ENCODE measurements at places on chromosomes 13 and 19.

DNA sequence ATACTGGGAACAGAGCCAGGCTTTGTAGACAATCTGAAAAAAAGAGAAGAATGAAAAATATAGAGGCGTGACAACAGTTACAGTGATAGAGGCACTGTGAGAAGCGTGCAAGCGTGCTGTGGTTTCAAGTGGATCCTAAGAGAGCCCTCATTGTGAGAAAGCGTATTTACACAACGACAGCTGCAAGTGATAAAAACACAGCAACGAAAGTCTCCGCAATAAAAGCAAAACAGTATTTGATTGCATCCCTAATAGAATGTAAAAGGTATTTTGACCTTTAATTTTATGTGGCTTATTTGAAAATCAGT lies 642.7 kb upstream of the ARGLU1 start:
- no peak for DNase-seq

DNA sequence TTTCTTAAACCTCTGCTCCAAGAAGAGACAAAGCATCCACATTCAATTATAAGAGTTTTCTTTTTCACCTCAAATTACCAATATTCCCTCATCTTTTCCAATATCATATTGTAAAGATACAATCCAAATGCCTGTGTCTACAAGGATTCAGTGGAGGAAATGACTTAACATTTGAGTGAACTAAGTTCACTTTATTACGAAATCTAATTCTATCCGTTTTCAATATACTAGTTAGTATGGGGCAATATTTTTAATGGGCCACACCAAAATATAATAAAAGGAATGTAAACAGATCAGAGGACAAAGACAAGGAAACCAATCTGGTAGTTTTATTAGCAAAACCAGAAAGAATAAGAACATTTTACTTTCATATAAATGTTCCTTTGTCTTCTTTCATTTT lies 136.0 kb downstream of the DCLK1 start:
- no peak for DNase-seq

GRCh38 chr13:45200701-45201232 lies at the start of gene KCTD4:
TSS of gene KCTD4 (minus strand) at chr13:45201045. CDS start at chr13:45194567, 6,478 bp downstream.
- DNase-seq = no peak

DNA sequence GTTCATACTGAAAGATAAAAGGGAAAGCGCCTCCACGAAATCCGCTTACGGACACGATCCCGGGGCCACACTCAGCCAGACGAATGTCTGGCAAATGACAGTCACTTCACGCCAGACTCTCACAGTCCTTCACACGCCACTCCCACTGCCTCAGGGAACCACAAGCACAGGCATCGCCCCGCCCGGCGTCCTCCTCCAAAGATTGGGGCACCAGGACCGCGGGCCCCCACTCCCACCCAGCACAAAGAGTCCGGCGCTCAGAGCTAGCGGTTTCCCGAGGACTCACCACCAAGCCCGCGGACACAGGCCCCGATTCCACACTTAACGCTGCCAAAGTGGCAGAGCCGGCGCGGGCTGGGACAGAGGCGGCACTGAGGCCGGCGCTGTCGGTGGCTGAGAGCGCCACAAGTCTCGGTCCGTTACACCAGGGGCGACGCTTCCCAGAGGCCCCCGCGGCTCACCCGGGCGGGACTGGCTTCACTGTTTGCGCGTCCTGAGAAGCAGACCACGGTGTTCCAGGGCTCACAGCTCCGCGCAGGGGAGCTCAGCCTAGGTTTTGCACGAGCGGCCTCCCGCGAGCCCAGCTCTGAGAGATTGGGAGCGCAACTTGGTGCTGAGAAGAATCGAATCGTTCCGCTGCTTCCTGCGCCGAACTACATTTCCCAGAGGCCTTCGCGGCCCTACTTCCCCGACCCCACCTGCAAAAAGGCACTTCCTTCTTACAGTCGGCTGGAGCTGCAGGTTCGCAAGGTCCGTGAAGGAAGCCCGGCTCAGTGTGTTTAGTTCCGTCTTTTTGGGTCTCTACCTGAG lies at the start of gene ZNF569:
Gene ZNF569 (minus strand): TSS at position 647 of the 810 bp plus-strand sequence. CDS start 22,523 bp downstream, outside the sequence.
- peak; percentile 88 for DNase-seq

DNA sequence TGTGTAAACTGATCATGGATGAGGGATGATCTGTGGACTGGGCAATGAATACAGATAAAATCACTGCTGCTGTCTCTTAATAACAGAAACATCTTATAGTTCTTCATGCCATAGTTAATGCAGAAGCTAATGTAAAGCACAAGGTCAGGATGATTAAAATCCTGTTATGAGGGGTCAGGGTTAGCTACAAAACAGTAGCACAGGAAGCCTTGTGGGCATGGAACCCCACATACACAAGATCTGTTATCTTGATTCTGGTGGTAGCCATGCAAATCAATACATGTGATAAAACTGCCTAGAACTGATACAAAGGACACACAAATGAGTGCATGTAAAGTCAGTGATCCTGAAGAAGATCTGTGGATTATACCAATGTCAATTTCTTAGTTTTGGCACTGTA lies 96.4 kb downstream of the KLF12 start:
- no peak for DNase-seq

DNA sequence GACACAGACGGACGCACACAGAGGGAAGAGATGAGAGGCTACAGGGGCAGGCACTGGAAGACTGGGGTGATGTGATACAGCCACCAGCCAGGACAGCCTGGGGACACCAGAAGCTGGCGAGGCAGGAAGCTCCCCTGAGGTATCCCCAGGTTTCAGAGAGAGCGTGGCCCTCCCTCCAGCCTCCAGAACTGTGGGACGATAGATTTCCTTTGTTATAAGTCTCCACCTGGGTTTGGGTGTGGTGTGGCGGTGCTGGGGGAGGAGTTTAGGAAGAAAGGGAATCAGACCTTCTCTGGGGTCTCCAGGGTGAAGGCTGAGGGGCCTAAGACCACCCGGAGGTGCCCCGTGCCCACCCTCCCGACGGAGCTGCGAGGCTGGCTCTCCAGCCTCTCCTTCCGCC lies 2.7 kb upstream of the ASPDH start:
- no peak for DNase-seq

DNA sequence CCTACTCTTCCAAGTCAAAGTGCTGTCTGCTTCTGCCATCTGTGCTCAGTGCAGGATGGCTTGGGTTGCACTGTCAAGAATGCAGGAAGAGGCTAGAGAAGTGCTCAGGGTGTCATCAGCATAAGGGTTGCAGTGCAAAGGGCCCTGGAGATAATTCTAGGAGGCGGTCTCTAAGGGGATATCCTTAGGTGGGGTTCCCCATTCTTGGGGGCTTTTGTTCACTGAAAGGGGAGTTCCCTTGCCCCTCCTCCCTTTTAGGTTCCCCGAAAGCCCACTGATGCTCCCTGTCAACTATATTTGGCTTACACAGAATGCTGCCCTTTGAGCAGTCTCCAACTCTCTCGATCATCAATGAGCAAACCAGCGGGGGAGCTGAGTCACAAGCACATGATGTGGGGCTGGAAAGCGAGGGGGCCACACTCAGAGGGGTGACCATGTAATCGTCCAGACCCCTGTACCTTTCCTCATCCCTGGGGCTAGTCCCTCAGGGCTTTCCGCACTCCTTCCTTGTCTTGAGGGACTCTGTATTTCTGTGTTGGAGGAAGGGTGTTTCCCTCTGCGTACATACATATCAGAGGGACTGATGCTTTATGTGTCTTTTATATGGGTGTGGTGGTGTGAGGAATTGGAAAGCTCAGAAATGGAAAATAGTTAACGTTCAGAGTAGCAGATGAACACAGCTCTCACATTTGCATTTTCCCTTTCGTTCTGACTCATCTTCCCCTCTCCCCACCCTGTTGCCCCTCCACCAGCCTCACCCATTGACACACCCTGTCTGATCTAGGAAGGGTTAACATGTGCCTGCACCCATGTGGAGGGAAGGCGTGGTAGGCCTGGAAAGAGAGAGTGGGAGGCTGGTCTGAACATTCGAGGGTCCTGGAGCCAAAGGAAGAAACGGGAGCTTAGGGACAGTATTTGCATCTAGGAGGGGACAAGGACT lies 6.7 kb downstream of the ZBTB32 start:
- peak; percentile 70 for DNase-seq

DNA sequence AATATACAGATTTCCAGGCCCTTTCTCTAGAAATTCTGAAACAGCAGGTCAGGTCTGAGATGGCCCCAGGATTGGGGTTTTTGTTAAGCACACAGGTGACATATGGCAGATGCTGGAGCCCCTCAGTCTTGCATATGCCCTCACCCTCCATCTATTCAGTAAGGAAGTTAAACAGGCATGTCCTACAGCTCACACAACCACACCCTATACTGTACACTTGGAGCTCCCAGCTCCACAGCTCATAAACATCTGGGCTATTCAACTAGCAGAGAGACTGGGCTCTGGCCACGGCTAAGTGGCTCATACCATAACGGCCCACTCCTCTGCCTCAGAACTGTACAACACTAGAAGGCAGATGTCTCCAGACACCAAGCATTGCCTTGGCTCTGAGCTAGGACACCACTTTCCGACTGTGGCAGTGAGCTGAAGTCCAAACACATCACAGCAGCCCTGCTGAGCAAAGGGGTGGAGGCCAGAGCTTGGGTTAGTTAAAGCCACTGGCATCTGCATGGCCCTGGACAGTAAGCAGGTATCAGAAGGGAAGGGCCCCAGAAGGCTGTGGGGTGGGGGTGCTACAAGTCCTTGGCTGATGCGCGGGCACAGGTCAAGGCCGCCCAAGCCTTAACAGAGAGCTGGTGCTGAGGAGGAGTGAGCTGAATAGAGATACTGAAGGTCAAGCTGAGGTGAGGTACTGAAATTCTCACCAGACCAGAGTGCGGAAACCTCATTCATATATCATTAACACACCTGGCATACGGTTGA lies 79.1 kb downstream of the ABCC4 start:
- DNase-seq = no peak

DNA sequence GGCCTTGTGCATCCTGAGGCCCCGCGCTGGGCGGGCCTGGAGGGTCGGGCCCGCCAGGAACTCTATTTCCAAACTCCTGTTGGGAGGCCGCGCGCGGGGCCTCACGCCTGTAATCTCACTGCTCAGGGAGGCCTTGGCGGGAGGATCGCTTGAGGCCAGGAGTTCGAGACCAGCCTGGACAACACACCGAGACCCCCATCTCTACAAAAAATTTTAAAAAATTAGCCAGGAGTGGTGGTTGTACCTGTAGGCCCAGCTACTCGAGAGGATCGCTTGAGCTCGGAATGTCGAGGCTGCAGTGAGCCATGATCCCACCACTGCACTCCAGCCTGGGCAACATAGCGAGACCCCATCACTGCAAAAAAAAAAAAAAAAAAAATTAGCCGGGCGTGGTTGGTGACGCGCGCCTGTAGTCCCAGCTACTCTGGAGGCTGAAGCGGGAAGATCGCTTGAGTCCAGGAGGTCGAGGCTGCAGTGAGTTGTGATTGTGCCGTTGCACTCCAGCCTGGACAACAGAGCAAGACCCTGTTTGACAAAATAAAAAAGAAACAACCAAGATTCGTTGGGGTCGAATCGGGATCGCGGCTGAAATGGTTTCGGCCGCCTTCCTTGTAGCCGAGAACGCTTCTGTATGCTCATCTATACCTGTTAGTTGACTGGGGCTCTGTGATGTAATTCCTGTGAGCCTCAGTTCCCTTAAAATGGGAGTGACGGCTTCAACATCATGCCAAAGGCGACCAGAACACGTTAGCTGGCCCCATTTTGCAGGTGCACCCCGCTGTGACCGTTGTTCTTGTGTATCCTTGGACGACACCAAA lies 636 bp downstream of the SF3A2 start:
- no peak for DNase-seq

DNA sequence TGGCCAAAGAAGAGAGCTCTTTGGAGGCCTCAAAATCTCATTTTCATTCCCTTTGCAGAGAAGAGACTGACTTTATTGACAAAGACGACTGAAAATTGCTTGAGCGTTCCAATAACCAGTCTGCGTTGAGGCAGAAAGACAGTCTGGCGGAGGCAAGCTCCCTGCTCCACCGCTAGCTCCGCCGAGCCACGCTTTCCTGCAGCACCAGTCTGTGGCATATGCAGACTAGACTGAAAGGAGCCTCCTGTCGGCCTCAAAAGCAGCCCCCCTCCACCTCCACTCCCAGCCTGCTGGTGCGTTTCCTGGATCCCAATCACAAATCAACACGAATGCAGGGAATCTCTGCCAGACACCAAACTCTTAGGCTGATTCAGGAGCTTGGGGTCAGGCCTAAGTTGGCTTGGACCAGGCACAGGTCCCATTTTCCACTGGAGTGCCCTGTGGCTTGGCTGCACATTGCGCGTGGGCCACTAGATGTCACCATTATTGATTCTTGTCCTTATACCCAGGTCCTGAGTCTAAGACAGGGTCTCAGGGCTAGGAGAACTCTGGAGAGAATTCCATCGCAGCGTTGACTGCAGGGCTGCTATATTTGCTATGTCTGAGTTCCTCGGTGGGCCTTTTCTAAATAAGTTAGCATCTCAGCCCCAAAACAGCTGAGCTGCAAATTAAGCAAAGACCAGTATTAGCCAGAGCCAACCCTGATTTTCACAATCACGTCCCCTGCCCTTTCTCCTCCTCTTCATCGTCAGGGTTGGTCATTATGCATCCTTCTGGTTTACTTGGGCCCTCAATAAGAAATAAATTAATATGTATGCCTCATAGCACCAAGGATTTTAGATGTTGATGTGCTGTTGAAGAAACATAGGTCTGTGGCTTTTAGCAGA lies 5.2 kb upstream of the ZNF507 start:
- DNase-seq = peak; percentile 19

DNA sequence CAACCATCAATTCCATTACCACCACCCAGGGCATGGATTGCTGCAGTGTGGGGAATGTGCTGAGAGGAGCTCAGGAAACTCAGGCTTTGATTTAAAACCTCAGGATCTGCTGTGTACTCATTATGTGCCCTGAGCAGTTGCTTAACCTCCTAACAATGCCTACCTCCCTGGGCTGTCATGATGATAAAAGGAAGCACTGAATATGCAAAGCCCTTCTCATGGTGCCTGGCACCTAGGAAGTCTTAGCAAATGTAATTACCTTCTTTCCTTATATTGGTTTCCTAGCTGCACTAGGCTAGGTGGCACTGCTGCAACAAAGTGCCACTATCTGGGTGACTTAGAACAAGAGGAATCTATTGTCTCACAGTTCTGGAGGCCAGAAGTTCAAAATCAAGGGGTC lies 62.2 kb downstream of the KCTD12 start:
- DNase-seq = no peak

DNA sequence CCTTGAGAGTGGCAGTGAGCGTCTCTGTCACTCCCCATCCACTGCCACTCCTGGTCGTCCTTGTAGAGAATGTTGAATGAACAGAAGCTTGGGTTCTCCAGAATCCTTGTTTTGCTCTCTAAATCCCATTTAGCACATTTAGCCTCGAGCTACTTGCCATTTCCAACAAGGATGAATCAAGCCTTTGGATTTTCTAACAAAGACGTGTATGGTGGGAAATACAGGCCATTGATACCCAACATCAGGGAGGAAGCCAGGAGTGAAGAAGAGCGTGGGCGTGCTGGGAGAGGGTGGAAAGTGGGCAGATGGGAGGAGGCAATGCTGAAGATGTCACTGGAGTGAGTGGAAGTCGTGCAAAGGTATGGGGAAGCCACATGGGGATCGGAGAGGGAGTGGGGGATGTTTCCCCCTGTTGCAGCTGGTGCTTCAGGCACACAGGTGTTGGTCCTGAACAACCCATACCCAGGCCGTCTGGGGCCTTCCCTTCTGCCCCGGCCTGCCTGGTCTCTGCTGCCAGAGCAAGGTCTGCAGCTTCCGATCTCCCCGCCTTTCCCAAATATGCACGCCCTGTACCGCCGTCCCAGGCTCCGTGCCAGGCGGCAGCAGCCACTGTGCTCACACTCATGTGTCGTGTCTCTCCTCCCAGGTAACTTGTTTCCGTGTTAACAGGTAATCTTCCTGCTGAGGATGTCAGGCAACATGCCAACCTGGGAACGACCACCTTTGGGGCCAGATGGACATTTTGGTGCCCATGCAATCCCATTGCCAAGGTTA lies 48.7 kb downstream of the ZIC5 start:
- DNase-seq = no peak

- DNase-seq = no peak
Observed at GRCh38 chr13:98541191-98541590, 35.7 kb downstream of the STK24 start.
